Activated naive CD4-positive, alpha-beta T cell (primary cell): ENCODE measurements at places on chromosomes 3 and 15.

- DNase-seq = no peak
These were observed 54.1 kb downstream of the SCN5A start for GRCh38 chr3:38595393-38595792.

DNA sequence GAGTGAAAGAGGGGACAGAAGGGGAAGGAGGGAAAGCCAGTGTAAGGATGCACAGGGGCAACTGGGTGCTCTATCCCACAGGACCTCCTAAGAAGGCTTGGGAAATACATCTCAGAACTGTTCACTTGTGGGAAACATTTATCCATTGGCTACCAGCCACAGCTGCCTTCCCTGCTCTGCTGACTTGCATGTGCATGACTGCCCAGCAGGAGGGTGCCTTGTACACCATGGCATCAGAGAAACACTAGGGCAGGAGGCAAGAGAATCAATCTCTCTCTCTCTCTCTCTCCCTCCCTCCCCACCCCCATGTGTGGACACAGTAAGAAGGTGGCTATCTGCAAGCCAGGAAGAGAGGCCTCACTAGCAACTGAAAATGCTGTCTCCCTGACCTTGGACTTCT is 62.9 kb upstream of the ZBTB38 start:
- no peak for DNase-seq

DNA sequence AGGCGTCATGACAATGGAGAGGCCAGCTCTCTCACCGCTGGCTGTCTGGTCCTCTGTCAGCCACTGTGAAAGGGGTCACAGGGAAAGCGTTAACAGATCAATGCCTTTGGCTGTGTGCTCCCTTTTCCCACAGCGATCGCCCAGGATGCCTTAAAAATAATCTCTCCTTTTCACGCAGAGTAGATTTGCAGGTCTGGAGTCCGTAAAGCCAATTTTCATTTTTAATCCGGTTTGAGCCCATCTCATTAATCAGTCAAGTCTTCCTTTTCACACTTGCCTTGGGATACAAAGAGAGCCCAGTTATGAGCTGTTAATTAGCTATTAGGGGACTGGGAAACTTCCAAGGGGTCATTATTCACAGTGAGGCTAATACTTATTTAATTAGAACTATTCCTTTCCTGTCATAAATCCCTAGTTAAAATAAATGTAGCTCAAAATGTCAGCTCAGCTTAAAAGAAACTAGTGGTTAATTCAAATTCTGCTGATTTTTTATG is 104.3 kb upstream of the RASGRP1 start:
- no peak for DNase-seq

- DNase-seq = no peak
These were observed 121.8 kb downstream of the AGBL1 start for GRCh38 chr15:86201313-86202008.

DNA sequence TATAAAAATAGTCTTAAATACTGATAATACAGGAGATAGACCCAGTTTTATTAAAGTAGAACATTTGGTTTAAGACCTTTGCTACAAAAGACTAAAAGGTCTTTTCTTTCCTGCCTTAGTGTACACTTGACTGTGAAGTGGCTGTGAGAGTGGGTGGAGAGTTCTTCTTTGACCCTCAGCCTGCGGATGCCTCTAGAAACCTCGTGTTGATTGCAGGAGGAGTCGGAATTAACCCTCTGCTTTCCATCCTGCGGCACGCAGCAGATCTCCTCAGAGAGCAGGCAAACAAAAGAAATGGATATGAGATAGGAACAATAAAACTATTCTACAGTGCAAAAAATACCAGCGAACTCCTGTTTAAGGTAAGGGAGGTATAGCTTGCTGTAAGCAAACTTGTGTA is 36.5 kb downstream of the OXNAD1 start:
- no peak for DNase-seq

DNA sequence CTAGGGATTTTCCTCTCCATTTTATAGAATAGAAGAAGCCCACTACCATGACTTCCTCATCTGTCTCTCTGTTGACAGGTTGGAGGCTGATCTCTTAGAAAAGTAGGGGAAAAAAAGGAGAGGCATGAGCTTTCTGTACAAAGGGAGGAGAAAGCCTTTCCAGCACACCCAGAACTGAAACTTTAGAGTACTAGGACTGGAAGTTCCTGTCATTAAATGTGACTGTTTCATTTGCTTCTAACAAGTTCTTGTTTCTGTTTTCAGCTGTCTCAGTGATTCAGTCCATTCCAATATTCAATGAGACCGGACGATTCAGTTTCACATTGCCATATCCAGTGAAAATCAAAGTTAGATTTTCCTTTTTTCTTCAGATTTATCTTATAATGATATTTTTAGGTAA is 39.0 kb downstream of the INTS14 start:
- no peak for DNase-seq

GRCh38 chr3:65914740-65915367 is 123.9 kb downstream of the MAGI1 start:
- no peak for DNase-seq

- no peak for DNase-seq
These were observed 88.6 kb upstream of the RASGRF1 start for GRCh38 chr15:79179108-79179561.

GRCh38 chr3:11302444-11302843 is 30.2 kb downstream of the ATG7 start:
- no peak for DNase-seq

DNA sequence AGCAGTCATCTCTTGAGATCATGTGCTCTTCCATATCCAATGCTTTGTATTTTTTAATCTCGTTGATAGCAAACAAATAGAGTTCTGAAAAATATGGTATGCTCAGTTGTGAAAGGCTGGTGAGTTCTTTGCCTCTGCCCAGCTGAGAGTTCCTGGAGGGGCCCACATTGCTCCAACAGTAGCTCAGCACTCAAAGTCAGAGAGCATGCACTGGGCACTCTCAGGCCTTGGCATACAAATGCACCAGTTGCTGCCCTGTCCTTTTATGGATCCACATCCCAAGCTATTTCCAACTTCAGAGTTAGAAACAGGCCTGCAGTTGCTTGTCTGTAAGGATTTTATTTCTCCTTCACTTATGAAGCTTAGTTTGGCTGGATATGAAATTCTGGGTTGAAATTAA is 181.7 kb upstream of the CHRNA7 start:
- DNase-seq = no peak

DNA sequence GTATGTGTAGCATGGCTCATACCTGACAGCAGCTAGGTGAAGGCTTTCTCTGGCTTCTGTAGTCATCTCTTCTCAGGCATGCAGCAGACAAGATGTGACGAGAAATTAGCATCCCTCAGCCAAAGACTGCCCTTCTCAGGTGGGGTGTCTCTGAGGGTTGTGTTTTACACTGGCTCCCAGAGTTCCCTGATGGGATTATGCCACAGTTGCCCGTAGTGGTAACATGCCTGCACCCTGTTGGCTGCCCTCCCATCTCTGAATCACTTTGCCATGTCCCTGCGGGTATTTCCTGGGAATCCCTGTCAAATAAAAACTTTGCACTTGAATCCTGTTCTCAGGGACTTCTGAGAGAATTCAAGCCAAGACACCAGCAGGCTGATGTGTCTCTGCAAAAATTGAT is 70.5 kb downstream of the LRTM1 start:
- no peak for DNase-seq

DNA sequence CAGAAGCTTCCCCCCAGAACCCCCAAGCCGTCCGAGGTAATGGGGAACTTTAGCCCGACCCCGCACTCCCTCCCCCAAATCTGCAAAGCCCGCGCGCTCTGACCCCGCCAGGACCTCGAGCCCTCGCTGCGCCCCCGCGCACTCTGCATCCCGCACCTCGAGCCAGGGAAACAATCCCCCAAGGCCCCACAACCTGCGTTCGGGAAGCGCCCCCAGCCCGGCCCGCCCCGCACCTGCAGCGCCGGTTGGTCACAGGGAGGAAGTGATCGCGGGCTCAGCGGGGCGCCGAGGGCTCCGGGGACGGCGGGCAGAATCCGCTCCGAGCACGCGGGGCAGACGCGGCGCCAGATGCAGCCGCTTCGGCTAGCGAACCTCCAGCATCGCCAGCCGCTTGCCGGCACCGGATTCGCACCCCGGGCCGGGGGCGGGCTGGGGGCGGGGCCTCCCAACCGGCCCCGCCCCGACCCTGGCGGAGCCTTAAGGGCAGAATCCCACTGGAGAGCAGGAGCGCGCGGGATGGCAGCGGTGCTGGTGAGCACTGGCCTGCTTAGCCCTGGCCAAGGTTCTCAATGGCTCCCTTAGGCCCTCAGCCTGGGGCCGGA is at the start of gene CAMKV:
Gene CAMKV (minus strand): TSS at position 382 of the 602 bp plus-strand sequence. CDS start 7,518 bp downstream, outside the sequence.
- no peak for DNase-seq

DNA sequence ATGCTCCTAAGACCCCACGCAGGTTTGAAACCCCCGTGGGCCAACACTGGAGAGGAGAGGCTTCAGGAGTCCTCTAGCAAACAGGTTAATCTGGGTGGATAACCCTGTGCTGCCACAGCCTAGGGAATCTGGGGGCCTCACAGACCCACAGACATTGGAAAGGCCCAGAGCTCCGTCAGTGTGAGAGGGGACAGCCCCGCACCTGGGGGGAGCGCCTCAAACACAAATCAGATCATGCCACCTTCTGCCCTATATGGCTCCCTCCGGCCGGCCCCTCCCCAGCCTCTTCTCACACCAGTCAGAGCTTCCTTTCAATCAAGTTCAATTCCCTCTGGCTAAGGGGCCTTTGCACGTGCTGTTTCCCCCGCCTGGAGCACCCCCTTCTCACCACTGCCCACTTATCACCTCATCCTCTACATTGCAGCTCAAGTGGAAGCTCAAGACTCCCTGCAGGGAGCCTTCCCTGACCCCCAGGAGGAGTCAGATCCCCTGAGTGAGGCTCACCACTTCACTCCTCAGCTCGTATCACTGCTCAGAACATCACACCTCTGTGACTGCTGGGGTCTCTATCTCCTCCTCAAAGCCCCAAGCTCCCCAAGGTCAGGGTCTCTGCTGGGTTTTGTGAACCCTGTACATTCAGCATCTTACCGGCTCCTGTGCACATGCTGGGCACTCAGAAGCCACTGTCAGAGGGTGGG is 24.1 kb downstream of the FBLN2 start:
- no peak for DNase-seq

GRCh38 chr3:182703233-182703632 is 90.1 kb upstream of the ATP11B start:
- DNase-seq = no peak

GRCh38 chr3:158950178-158950901 is 148.5 kb downstream of the MFSD1 start:
- no peak for DNase-seq

DNA sequence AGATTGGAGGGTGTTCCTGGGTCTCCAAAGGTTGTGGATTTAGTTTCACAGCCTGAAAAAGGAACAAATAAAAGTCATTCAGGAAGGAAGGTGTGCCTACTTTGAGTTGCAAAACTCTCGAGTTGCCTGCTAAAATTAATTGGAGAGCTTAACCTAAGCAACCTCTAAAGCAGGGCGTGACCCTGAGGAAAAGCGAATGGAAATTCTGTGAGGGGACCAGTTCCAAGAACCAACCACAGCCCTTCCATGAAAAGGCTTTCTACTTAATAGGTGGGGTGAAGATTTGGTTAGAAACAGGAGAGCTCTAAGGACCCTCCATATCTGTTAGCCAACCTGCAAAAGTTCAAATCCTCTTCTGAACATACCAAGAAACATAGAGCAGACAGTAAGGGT is 1.5 kb downstream of the CD80 start:
- DNase-seq = no peak

- no peak for DNase-seq
These were observed 63.6 kb downstream of the OSTN start for GRCh38 chr3:191262650-191263049.

- DNase-seq = no peak
These were observed 138.8 kb downstream of the THRB start for GRCh38 chr3:24355806-24356205.

- no peak for DNase-seq
These were observed 47.6 kb upstream of the ATP1B3 start for GRCh38 chr3:141828890-141829289.

DNA sequence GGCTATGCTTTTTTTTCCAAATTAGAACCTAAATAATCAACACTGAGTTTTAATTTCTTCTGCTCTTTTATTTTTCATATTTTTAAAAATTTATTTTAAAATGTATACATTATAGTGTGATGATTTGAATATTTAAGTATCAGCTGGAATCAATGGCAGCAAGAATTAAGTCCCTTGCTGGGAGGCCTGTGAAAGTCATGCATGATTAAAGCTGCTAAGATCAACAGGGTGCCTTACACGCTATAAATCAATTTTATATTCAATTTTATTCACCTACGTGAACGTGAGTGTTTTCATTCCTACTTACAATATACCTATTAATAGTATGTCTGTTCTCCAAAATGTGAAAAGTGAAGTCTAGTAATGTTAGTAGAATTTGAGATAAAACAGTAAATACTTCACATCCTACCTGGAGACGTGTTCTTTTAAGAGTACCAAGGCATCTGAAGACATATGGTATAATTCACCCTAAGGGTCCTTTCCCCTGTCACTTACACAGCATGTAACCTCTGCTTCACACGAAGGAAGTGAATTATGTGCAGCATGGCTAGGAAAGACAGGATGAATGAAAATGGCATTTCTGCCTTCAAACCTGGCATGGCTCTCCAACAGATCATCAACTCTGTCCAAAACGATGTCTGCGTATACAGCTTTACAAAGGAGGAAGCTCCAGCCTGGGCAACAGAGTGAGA is 640.4 kb upstream of the ROBO1 start:
- DNase-seq = no peak

- no peak for DNase-seq
These were observed 95.0 kb upstream of the CGNL1 start for GRCh38 chr15:57281321-57281720.

DNA sequence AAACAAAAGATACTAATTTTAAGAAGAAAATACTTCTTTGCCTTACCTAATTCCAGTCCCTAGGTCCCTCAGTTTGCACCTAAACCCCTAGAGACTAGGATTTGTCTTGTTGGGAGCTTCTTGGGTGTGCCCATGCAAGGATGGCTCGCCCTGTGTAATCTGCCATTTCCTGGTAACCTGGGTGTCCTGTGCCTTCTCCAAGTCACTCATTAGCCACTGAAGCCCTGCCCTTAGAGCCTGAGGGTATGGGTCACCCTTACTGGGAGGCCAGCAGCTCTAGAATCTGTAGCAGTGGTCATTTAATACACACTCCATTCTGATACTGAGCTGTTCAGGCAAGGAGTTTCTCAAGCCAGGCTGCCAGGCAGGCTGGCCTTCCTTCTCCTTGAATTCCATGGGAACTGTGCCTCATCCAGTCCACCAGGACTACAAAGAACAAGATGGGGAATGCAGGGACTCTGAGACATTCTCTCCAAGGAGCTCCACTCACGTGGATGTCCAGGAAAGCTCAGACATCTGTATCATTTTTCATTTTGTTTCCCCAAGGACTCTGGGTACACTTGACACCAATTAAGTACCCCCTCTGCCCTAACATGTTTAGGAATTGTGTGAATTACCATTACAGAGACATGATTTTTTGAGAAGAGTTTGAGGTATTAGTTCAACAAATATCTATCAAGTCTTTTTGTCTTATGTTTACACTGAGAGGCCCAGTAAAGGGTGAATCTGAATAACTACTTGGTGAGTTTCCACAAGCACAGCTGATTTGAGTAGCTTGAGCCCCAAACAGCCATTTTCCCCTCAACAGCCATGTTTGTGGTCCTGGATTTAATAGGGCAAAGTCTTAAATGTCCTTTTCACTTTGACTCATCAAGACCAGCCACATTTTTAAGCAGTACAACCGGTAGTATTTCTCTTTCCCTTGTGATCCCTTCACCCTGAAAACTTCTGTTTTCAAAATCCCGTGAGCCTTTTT is 52.6 kb downstream of the ARNT2 start:
- DNase-seq = no peak

- DNase-seq = no peak
These were observed 239.3 kb downstream of the VPS13C start for GRCh38 chr15:61820951-61821350.
